ENCODE measurements at places on chromosomes 5 and 9.

DNA sequence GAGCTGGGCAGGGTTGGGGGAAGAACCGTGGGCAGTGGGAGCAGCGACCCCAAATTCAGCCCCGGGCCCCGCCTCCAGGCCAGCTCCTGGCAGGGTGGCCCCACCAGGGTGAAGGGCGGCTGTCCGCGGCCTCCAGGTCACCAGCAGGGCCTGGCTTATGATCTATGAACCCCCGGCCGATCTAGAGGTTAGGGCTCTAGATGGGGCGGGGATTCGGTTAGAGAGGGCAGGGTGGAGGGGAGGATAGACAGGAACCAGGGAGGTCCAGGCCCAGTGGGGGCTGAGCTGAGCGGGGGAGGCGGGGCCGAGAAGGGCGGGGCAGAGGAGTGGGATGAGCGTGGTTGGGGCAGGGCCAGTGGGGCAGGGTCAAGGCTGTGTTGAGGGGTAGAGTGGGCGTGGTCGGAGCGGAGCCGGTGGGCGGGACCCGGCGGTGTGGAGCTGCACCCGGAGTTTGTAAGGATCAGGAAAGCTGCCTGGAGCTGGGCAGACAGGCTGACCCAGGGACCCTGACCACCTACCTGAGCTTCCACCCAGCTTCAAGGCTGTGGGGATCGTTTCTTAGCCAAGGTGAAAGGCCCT is 29.3 kb upstream of the OBP2B start:
- peak; percentile 84 for DNase-seq

DNA sequence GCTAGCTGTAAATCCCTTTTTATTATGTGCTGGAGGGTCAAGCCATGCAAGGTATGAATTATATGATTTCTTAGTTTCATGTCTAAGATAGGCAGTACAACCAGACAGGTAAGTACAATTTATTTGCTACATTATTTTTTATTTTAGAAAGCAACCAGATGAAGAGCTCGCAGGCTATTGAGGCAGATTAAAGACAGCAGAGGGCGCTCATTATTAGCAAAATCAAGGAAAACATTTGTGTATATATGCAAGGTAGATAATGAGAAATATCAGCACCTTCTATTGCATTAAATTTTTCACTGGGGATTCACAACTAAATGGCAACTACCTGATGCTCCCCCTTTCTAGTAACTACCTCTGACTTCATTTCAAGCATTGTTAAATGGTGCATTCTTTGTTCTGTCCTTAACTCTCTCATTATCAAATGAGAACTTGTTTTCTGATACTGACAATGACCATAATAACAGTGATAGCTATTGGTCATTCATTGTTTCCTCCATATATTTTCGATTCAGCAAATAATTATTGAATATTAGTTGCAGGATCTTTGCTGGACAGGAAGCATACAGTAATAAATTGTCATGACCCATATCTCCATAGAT is 8.6 kb downstream of the SCGB3A2 start:
- DNase-seq = no peak

DNA sequence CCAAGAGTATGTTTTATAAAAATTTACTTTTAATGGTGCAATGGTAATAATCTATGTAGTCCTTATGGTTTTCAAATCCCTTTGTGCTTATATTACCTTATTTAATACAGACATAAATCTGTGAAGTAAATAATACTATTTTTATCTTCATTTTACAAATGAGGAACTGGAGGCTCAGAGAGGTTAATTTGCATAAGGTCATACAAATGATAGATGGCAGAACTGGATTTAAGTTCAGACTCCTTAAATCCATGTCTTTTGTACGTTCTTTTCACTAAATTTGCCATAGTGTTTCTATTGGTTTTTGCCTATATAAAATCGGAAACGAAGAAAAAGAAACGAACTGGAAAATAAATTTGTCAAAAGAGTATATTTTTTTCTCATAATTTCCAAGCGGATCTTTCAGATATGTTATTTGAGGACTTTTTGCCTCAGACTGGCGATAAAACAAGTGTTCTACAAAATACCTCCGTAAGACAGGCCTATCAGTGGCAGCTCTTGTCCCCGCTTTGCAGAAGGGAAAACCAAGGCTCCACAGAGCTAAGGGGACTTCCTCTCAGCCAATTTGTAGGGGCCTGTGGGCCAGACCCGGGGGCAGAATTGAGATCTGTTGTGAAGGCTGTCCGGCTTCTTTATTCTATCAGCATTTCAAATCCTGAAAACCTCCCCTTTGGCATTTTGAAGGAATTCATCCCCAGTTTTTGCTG is 1.1 kb upstream of the TNFAIP8 start:
- DNase-seq = no peak

DNA sequence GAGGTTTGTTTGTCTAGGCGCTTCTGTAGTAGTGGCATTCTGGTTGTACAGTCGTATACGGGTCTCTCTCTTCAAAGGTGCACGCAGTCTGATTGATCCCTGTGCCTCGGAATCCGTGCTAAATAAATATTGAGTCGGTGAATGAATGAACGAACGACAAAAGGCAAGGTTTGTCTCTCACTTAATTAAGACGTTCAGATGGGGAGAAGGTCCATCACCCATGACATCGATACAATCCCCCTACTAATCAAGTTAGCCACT is 500 bp upstream of the CREBRF start:
- no peak for DNase-seq

GRCh38 chr9:135381762-135382310 is 97.7 kb upstream of the PPP1R26 start:
- DNase-seq = no peak

All from kidney (tissue), 22 donors.